ENCODE measurements at places on chromosomes 1 and 21. TPM values are rescaled to one million over a fixed set of nuclear protein-coding genes. Genes with fewer than 3 reads are reported as not detected.

The RGS4 gene
- 1.0 TPM for total RNA-seq

The ANXA9 gene
- 6.9 TPM for total RNA-seq

The BTBD19 gene
- 15.0 TPM for total RNA-seq

The ECM1 gene
- 3.8 TPM for total RNA-seq

The NEGR1 gene
- total RNA-seq: 9.8 TPM

The SLC30A2 gene
- 0.12 TPM for total RNA-seq

The OR10Z1 gene
- not detected for total RNA-seq

The SH3BGR gene
- 1.8 TPM for total RNA-seq

The AADACL3 gene
- not detected for total RNA-seq

The SMPDL3B gene
- not detected for total RNA-seq

The POU2F1 gene
- total RNA-seq: 20.7 TPM

The FCRL4 gene
- total RNA-seq: not detected

The OR2W3 gene
- total RNA-seq: not detected

The DRAXIN gene
- 0.33 TPM for total RNA-seq

The CSMD2 gene
- total RNA-seq: 0.17 TPM

The HEYL gene
- 12.2 TPM for total RNA-seq
